ENCODE measurements at places on chromosomes 13 and 19.

GRCh38 chr19:48556163-48556562 lies 4.2 kb downstream of the SULT2B1 start:
- DNase-seq: no peak

GRCh38 chr19:32388393-32388855 lies 17.1 kb upstream of the DPY19L3 start:
- no peak for DNase-seq

- DNase-seq: no peak
Observed at GRCh38 chr13:51093574-51093973, 17.5 kb downstream of the C13orf42 start.

GRCh38 chr13:22517544-22517943 lies 663.2 kb upstream of the SGCG start:
- no peak for DNase-seq

GRCh38 chr19:44998025-44998424 lies 3.2 kb upstream of the RELB start:
- DNase-seq: no peak

GRCh38 chr13:44739539-44739938 lies 163.4 kb upstream of the TSC22D1 start:
- DNase-seq: no peak

DNA sequence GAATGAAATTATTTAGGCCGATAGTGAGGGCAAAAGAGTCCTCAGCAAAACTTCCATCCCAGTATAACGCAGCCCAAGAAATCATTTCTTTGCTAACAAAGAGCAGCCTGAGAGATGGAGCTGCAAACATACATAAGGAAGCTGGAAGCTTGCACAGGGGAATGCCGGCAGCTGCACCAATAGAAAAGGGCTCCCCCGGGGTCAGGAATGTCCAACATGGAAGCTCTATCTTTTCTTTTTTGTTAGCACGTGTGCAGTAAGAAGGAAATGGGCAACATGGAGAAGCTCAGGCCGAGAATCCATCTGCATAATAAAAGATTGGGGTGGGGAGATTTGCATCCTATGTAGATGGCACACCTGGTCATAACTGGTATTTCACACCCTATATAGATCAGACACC lies 1363.5 kb upstream of the PCDH20 start:
- DNase-seq: no peak

DNA sequence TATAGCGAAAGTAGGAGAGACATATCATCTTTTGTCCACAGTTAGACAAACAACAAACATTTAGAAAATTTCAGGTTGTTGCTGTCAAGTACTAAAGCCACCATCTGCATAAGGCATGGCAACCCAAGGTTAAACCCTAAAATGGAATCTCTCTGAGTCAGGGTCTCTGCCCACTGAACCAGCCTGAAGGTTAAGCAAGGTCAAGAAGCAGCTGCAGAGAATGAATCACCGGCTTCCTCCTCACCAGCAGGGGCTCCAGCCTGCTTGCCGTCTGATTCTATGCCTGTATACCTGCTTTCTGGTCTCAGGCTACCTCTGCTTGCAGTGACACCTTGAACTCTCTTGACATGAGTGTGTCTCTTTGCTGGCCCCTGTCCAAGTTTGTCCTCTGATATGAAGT lies 726.2 kb upstream of the SGCG start:
- no peak for DNase-seq

GRCh38 chr13:98454389-98454881 lies 122.5 kb downstream of the STK24 start:
- no peak for DNase-seq

DNA sequence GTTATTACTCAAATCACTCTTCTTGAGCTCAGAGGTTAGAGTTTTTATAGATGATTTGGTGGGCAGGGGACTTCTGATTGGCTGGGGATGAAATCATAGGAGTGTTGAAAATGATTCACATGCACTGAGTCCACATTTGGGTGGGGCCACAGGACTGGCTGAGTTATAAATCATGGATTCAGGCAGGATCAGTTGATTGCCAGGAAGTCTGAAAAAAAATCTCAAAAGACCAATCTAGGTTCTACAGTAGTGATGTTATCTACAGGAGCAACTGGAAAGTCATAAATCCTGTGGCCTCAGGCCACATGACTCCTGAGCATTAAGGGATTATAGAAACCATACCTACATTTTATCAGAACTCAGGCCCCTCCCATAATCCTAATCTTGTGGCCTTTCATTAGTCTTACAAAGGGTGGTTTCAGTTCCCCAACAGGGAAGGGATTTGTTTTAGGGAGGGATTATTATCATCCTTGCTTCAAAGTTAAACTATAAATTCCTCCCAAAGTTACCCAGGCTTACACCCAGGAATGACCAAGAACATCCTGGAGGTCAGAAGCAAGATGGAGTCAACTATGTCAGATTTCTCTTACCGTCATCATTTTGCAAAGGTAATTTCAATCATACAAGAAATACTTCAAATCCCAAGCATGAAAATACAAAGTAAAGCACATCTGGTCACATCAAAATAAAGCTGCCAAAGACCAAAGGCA lies 5.6 kb upstream of the CCDC70 start:
- DNase-seq: no peak

DNA sequence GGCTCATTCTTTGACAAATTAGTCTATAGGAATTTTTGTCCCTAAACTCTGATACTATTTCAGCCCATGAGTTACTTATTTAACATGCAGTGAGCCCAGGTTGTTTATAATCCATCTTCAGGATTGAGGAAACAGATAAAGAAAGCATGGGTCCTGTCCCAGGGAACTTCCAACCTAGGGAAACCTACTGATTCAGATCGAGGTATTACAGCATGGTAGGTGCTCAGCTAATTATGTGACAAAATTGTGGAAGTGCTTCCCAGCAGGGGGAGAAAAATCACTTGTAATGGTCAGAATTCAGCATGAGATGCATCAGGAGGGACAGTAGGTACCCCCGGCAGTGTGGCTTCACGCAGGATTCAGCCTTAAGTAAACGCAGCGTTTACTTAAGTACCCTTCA lies 171.3 kb downstream of the NUFIP1 start:
- no peak for DNase-seq
